ENCODE measurements at places on chromosomes 11 and 22.

DNA sequence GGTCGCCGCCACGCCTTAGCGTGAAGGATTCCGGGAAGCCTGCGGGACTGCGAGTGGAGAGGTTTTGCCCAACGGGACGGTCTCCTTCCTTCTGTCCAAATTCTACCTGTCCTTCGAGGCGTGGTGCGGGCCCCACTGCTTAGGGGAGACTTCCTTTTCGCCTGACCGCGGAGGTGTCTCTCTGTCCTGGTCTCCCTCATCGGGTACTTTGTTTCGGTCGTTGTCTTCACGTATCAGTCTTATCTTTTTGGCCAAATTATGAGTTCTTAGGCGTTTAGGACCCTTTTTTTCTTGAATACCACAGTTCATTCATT, 388 bp downstream of the HINFP start:
- DNase-seq: no peak

DNA sequence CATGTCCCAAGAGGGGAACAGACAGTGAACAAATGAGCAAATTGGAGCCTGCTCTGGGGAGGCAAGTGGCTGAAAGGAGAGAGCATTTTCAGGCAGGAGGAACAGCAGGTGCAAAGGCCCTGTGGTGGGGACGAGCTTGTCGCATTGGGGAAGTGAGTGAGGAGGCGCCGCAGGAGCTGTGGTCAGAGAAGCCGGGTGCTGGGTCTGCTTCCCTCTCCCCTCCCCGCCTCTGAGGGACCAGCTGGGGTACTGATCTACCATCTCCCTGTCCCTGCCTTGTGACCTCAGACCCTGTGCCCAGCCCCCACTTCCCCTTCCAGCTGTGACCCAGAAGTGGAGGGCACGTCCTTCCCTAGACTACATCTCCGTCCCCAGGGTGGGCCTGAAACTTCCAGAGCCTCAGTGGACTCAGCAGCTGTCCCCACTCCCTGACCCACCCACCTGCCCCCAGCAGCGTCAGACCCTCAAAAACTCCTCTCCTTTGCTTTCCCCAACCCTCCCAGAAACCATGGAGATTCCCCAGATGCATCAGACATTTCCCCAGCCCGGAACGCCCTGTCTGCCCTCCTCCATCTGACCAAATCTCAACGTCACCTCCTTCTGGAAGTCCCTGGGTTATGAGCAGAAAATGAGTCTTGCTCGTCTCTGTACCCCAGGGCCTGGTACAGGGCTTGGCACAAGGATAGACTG, 19.7 kb upstream of the PDGFB start:
- DNase-seq: no peak

- no peak for DNase-seq
Observed at GRCh38 chr11:104661471-104661870, 236.8 kb downstream of the CASP12 start.

- no peak for DNase-seq
Observed at GRCh38 chr11:9169595-9170295, 78.3 kb upstream of the SCUBE2 start.

DNA sequence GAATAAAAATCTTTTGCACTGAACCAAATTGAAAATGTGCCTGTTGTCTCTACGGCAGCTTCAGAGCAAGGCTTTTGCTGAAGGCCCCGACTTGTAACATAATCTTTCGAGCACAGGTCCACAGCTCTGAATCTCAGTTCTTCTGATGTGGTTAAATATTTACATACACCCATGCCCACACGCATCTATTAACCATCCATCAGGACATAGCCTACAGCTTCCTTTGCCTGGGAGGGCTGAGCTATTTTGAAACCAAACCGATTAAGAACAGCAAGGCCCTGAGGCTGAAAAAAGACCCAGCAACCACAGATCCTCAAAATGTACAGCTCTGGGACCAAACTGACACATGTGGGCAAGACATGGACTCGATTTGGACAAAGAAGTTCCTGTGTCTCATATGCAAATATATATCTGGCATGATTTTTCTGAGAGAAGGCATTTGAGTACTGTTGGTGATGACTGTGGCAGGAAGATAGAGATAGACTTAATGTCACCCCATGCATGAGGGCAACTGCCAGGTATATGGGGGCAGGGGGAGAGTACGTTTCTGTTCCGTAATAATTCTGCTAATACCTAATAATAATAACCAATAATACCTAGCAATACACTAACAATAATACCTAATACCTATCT, 322.7 kb upstream of the PLET1 start:
- no peak for DNase-seq
